ENCODE measurements at places on chromosomes 16 and 17.

- DNase-seq, result no peak
Observed at GRCh38 chr16:68776821-68777485, 39.9 kb downstream of the CDH1 start.

GRCh38 chr17:76953066-76953465 lies 84.9 kb downstream of the MGAT5B start:
- no peak for DNase-seq

GRCh38 chr16:69726313-69727060 lies at the start of gene NQO1:
Gene NQO1, minus strand, starts transcription at chr16:69726560. Its CDS starts 121 bp downstream, at chr16:69726439.
- peak; percentile 68 for DNase-seq

- DNase-seq, result no peak
Observed at GRCh38 chr16:54454616-54455015, 168.0 kb upstream of the IRX3 start.

GRCh38 chr16:27413956-27414355 lies 12.0 kb downstream of the IL21R start:
- no peak for DNase-seq

GRCh38 chr17:79950751-79951150 lies 84.9 kb downstream of the TBC1D16 start:
- no peak for DNase-seq
